ENCODE measurements at places on chromosomes 2 and 18.
A peak's percentile ranks its signal among the peaks of the same experiment; 100 is the strongest.

DNA sequence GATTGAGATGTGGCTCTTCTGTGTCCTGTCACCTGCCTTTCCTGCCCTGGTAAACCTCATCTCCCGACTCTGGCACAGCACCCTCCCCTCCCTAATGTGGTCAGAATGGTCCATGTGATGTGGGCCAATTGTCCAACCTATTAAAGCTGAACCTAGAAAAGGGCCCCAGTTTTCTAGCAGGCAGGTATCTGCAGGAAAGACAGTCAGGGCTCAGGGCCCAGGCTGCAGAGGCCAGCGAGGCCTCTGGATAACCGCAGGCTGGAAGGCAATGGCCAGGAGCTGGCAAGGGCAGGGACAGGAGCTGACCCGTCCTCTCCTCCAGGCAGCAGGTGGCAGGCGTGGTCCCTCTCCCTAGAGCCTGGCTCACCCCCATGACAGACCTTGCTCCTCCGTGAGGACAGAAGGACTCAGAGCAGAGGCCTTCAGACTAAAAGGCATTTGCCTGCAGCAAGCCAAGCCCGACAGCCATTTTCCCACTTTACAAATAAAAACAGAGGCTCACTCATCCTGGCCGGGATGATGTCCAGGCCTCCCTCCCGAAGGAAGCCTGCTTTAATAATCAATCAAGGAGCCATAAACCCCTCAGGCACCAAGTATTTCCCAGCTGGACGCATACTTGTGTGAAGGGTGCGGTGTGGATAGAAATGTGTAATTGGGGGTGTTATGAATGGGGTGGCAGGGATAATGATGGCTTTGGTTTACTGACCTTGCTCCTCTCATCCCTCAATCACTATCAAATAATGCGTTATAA lies 107.1 kb downstream of the TWIST2 start:
- DNase-seq: no peak

DNA sequence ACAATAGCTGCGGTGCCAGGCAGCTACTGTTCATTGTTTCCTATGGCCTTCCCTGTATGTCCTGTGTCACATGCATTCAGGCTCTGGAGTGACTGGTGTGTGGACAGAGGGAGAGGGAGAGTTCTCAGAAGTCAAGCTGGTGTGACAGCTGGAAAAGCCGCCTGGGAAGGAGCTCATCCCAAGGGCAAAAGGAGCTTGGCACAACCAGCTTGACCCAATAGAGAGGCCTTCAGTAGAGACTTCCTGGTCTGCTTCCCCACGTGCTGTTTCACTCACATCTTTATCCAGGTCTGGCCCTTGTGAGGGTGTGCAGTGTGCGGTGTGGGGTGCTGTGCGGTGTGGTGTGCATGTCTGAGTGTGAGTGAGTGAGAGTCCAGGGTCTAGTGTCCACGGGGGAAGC lies 11.1 kb upstream of the NT5DC4 start:
- no peak for DNase-seq

GRCh38 chr2:174967691-174968260 lies 37.4 kb downstream of the CHN1 start:
- DNase-seq: no peak

DNA sequence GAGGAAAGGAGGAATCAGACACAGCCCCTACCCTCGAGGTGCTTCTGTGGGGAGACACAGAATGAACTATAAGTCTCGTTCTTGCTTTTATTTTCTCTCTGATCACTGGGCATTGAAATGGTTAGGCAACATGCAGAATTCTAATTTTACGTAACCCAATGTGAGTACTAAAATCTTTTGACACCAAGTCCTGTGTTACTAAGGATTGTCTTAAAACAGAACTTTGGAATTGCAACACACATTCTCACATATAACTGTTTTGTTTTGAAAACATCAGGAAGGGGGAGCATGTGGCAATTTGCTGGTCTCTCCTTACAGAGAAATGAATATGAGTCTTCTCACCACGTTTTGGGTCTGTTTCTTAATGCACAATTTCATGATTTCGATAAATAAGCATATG lies 23.6 kb upstream of the SULT1C4 start:
- DNase-seq: no peak

DNA sequence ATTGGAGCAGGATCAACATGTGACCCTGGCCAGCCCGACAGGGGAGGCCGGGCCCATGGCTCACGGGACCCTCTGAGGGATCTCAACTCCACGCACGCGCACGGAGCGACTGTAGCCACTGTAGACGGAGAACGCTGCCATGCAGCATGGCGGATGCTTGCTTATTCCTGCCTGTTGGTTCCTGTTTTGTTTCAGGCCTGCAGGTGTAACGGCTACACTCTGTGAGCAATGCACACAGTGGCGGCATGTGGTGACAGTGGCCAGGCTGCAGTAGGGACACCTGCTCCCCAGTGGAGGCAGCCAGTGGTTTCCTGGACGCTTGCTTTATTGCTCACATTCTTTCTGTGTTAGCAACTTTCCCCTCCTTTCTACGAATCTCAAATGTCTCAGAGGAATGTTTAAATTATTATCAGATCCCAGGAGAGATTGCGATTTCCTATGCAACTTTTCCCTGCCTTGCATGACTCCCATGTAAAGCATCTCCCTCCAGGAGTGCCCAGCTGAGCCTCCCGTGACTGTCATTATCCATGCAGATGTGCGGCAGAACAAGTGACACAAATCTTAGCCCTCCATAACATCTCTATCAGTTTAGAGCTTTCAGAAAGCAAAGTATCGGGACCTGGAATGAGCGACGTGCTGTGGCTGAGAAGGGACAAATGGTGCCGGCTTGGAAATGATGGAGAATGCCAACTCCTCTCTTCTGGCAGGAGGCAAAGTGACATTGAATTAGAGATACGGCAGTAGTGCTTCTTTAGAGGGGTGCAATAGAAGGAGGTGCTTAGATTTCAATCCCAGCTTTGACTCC lies 209.7 kb downstream of the ASB1 start:
- no peak for DNase-seq

DNA sequence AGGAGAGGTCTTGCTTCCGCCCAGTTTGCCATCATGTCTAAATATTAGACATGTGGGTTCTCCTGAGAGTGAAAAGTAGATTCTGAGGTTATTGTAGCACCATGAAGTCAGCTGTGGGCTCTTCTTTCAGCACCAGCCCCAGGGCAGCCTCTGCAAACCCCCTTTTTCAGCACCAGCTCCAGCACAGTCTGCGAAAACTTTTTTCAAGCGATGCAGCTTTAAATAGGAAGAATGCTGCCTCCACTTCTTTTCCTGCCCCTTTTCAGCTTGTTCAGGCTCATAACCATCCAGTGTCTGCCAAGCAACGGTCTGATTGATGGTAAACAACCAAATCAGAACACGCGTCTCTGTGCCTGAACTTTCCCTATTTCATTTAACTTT lies at the start of gene COL5A2:
COL5A2 (minus strand) TSS at position 192 of the 381 bp plus-strand sequence; CDS start at position 35, 157 bp downstream.
- DNase-seq: no peak

DNA sequence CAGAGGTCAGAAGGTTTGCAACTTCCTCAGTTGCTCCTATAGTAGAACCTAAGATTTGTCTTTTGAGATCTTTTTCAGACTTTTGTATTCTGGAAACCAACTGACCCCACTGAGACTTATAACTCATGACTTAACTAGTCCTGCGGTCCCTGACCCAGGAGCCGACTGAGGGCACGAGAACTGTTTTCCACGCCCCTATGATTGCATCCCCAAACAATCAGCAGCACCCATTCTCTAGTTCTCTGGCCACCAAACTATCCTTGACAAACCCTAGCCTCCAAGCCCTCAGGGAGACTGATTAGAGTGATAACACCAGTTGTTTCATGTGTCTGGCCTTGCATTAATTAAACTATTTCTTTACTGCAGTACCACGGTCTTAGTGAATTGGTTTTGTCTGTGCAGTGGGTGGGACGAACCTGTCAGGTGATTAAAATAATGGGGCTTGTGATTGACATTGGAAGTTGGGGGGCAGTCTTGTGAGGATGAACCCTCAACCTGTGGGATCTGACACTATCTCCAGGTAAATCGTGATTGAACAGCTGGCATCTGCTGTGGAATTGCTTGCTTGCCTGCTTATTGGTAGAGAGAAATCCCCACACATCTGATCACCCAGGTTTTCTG lies 95.7 kb downstream of the B3GNT2 start:
- no peak for DNase-seq

GRCh38 chr18:34932792-34933466 lies 108.3 kb upstream of the MAPRE2 start:
- DNase-seq: no peak

DNA sequence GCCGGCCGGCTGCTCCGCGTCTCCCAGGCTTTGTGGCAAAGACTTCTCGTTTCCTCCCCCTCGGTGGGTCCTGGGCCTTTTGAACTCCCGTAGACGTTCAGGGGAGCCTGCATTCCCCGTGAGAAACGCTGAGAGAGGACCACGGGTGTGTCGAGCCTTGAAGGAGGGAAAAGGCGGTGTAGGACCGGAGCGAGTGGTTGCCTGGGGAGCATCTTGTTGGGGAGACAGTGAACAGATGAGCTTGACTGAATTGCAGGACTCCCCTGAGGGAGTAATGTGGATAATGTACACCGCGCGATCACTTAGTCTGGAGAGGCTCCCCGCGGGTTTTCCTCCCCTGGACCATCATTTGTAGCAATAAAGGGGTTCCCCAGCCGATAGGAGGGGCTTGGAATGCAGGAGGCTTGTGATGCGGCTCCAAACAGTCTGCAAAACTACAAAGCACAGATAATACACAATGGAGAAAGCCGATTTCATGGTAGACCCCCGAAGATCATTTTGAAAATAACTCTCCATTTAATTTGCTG lies 769 bp downstream of the ALMS1 start:
- DNase-seq: no peak

- DNase-seq: no peak
These were observed 123.0 kb downstream of the TTC27 start for GRCh38 chr2:32750880-32751279.

DNA sequence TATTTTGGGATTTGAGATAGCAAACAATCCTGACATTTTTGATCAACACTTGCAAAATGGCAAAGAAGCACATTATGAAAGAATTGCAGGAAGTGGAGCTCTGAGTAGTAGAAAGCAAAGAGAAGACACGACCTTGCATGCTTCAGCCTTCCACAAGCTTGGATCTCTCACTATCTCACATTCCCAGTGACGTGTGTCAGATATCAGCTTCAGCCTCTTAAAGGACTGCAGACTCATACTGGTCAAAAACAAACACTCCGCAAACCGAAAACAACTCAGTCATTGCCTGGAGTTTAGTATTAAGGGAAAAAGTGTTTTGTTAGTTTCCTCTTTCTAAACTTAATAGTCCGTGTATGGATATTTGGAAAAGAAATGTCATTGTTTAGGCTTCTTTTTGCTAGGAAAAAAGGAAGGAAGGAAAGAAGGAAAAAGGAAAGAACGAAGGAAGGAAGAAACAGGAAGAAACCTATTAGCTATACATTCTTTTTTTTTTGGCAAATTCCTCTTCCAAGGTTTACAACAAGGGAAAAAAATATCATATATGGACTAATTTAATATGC lies 32.6 kb upstream of the SLC40A1 start:
- DNase-seq: no peak

DNA sequence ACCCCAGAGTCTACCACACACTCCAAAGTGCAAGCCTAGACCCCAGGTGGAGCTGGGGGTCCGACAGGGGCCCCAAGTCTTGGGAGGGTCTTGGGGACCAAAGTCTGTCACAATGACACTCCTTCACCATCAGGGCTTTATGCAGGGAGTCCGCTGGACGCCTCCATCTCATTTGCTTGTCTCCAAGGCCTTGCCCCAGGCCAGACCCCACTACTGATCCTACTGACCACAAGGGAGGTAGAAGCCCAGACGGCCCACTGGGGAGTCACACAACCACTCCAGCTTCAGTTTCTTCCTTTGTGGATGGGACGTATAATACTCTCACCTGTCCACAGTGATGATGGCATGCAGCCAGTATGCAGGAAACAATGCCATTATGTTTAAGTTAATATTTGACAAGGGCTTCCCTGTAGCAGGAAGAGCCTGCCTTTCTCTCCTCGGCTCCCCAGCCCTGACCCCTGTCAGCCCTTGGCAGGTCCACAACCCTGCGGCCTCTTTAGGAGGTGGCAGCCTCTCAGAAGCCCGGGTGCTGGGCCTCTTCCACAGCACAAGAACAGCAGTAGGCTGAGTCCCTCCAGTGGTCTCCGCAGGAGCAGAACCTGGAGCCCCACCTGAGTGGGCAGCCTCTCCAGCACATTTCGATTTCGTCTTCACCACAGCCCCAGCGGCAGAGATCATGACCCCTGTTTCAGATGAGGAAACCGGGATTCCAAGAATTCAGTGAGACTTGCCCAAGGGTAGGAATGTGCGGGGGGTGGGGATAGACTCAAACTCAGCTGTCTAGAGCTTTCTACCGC lies 6.5 kb downstream of the BIN1 start:
- DNase-seq: peak; percentile 27

DNA sequence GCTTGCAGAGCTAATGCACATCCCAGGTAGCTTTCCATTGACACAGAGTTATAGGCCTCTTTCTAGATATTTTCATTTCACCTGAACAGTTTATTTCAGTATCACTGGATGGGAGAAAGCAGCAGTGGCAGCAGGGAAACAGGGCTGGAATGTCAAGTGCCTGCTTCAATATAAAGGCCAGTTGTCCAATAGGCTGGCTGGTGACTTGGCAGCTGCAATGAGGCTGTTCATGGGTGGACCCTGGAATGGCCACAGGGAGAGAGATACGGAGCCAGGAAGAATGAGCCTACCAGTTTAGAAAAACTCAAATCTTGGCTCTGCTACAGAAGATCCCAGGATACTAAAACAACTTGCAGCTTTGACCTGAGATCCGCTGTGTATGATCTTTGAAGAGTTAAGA lies 185.0 kb downstream of the BCL11A start:
- DNase-seq: no peak

DNA sequence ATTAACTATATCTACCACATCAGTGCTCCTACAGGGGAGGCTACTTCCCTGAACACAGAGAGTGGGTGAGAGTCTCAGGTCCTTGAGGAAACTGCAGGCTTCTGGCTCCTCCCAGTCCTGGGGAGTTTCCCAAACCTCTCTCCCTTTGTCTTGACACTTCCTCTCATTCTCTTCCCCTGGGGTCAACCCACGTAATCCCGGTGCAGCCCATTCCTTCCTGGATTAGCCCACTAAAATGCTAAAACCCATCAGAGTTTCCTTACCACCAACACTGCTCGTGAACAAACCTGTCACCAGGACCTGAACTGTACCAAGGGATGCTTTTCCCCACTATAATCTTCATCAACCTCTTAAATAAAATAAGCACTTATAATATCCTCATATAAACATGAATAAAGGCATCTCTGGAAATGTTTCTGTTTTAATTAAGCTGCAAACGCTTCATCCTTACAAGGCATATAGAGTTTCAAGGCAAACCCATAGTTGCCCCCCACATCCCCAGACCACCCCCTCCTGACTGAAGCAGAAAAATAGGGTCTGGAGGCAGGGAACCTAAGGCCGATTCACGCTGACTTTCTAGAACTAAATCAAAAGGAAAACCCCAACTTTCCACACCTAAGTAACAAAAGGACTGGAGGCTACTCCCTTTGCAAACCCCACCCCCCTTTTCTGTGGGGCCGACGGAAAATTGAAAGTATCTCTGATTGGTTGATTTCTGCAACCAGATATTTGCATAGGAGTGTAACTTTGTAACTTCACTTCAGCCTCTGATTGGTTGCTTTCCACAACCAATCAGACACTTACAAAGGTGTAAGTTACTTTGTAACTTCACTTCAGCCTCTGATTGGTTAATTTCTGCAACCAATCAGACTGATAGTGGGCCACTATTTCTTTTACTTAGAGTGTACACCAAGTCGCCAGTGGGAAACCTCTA lies 19.0 kb downstream of the TMSB10 start:
- DNase-seq: no peak

All from NCI-H774 (cell line).